Effector CD8-positive, alpha-beta T cell (primary cell): ENCODE measurements at places on chromosomes 3 and 15.

DNA sequence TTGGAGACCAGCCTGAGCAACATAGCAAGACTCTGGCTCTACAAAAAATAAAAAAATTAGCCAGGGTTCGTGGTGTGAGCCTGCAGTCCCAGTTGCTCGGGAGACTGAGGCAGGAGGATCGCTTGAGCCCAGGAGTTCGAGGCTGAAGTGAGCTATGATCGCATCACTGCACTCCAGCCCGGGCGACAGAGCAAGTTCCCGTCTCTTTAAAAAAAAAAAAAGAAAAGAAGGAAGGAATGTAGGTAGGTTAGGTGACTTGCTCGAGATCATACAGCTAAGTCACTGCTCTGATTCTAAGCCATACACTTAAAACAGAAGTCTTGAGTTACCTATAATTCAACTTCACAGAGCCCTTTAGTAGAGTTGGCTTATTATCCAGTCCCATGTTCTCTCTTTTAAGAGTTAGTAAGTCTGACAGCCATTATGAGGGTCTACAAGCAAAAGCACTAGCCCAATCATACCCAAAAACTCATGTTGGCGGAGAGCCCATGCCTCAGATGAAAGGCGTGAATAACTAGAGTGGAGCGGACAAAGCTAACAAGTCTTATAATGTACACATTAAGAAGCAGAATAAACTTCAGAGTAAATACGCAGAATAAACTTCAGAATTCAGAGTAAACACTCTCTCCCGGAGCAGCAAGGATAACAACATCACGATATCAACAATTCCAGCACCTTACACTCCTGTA, 768 bp downstream of the AAGAB start:
- no peak for DNase-seq

DNA sequence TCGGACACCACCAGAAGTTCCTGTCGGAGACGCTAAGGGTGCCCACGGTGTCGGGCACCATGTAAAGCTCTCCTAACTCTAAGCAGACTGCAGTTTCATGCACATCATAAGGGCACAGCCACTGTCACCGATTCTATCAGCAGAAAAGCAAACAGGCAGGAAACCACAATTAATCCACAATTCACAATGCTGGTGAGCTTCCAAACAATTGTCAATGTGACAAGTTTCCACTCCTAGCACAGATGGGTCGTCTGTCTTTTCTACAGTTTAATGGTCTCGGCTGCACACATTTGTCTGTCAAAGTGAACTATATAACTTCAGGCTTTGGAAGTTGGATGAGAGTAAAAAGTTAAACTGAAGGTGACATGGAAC, 8.8 kb upstream of the OCA2 start:
- DNase-seq = no peak

GRCh38 chr3:66298591-66298990, 77.8 kb downstream of the SLC25A26 start:
- DNase-seq = no peak

GRCh38 chr3:134445636-134446035, 40.1 kb downstream of the ANAPC13 start:
- DNase-seq = no peak

- no peak for DNase-seq
Observed at GRCh38 chr3:62546266-62546665, 172.9 kb upstream of the FEZF2 start.

- DNase-seq = no peak
Observed at GRCh38 chr3:187973977-187974870, 179.7 kb upstream of the LPP start.

DNA sequence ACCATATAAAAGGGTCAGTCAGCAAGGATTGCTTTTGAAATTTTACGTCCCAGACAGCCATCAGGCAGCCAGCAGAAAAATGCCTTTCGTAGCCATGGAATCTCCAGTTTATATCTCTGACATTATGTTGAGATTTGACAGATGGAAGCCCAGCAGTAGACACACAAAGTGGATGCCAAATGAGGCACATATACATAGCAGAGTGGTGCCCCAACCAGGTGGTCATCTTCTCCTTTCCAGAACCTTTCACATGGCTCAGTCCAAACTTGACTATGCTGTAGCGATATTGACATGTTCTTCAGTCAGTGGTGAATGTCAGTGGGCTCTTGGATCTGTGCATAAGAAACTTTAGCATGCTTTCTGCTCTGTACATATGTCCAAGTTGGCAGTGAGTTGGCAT, 123.3 kb upstream of the GBE1 start:
- no peak for DNase-seq
